ENCODE measurements at places on chromosomes 7 and 10. TPM values are rescaled to one million over a fixed set of nuclear protein-coding genes. Genes with fewer than 3 reads are reported as not detected.

FAM237B gene
- not detected for total RNA-seq

TMEM229A gene
- total RNA-seq, result not detected

NSUN6 gene
- 10.8 TPM for total RNA-seq

C10orf90 gene
- not detected for total RNA-seq

ERVW-1 gene
- not detected for total RNA-seq

NPY4R2 gene
- total RNA-seq, result not detected

SDK1 gene
- 0.51 TPM for total RNA-seq

HEPACAM2 gene
- 0.13 TPM for total RNA-seq

DNA sequence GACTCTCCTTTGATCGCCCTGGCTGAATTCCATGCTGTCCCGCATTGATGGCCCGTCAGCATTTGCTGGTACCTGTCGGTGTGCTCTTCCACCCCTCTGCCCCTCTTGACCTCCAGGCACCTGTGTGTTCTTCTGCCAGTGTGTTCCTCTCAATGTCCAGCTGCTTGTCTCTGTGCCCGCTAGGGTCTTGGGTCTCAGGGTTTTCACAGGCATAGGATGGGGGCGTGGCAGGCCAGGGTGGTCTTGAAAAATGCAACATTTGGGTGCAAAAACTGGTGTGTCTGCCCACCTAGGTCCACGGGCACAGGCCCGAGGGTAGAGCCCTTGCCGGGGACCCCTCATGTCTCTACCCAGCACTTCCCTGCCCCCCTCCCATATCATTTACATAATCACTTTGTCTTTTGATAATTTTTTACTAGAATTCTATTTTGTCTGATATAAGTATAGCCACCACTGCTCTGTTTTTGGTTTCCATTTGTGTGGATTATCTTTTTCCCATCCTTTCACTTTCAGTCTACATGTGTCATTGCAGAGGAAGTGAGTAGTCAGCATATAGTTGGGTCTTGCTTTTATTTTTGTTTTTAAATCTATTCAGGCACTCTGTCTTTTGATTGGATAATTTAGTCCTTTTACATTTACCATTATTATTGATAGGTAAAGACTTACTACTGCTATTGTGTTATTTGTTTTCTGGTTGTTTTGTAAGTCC lies 46.6 kb upstream of the ADRA2A start:
- DNase-seq, result no peak

DNA sequence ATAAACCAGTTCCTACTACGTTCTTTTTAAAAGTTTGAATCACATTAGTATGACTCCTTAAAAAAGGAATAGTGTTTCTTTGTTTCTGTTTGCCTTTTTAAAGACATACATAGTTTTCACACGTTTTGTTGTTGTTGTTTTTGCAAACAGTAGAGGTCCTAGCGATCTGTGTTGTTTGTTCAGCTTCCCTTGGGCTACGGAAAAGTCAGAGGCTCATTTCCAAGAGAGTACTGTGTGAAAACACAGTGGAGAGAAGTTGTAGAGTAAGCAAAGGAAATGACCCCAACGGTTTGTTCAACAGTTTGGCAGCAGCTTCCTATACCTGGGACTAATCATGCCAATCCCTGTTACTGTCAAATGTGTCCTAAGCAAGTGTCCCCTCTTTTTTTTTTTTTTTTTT lies 87.1 kb upstream of the STEAP1 start:
- no peak for DNase-seq

DNA sequence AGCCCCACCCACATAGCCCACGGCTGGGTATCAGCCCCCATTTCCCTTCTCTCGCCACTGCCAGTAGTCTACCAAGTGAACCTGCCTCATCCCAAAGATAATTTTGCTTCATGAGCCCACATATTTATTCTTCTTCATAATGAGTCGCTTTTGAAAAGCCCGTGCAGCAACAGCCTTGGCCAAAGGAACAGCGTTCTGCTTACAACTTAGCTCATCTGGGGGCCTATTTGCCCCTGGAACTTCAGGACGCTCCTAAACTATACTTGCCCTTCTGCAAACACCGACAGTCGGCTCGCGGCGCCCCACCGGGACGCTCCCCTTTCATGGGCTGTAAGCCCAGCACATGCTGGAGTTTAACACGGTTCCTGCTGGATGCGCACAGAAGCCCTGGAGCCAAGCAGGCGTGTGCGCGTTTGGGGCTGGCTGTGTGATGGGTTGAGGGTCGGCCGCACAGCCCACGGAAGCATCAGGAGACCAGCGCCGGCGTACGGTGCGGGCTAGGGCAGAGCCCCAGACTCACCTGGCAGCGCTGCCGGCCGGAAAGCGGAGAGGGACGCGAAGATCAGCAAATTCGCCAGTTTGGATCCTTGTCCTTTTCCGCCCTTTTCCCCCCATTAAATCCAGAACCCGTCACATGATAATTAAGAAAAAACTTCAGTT lies 370 bp downstream of the TMEM60 start:
- no peak for DNase-seq

- DNase-seq, result no peak
These were observed 6.6 kb downstream of the CPA5 start for GRCh38 chr7:130350945-130351790.

DNA sequence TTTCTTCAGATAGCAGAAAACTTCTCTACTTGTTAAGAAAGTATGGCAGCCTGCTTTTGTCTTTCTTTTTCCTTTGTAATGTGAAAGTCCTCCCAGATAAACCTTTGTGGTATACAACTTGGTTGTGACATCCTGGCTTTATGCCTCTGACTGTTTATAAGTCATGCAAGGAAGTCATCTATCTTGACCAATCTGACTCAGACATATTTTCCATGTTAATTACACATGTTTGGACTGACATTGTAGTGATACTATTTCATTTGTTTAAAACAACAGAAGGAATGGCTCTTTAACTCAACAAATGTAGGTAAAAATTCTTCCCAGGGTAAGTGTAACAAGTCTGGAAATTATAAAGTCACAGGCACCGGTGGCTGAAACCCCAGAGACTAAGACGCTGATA lies 341.6 kb upstream of the MEOX2 start:
- peak; percentile 76 for DNase-seq

GRCh38 chr10:11447586-11447985 lies 163.9 kb downstream of the USP6NL start:
- DNase-seq, result no peak

DNA sequence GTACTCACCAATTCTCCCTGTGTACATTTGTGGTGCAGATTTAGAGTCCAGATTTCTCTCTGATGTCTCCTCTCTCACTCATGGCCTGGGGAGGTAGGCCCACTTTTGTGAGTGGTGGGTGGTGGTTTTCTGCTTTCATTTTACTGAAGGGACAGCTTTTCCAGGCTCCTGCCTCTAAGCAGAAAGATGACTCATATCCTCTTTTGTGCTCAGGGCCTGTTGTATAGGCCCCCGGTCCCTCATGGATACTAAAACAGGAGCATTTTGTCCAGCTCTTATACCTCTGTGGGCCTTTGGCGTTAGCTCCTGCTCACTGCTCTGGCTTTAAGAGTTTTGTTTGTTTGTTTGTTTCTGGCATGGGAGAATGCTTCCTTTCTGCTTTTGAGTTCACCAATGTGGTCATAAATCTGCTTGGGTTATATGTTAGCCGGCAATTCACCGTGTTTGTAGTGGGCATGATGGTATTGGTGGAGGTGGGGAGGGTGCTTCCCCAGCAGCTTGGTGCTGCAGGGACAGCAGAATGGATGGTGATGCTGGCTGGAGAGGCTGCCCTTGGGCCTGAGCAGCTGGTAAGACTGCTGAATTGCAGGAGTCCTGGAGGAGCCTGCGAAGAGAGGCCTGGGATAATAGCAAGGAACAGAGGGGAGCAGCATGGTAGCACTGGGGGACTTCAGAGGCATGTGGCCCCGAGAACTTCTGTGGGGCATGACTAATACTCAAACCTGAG lies 468.7 kb downstream of the RPS24 start:
- DNase-seq, result no peak

- no peak for DNase-seq
These were observed 5.6 kb downstream of the PTN start for GRCh38 chr7:137337902-137338301.

GRCh38 chr7:139203992-139204391 lies 27.0 kb upstream of the UBN2 start:
- DNase-seq, result no peak

- DNase-seq, result peak; percentile 80
These were observed 252.4 kb downstream of the KLF6 start for GRCh38 chr10:3532644-3533043.

- peak; percentile 89 for DNase-seq
These were observed 291.9 kb downstream of the PARD3 start for GRCh38 chr10:34523017-34523767.

GRCh38 chr7:94222516-94222915 lies 172.2 kb upstream of the COL1A2 start:
- DNase-seq, result no peak

GRCh38 chr10:27719052-27719451 lies 26.6 kb downstream of the MKX start:
- DNase-seq, result no peak

GRCh38 chr10:5666008-5666840 lies at the start of gene ASB13:
ASB13 (minus strand) TSS chr10:5666595; CDS start chr10:5666551, 44 bp downstream.
- no peak for DNase-seq

GRCh38 chr10:122555442-122555841 lies 5.1 kb upstream of the DMBT1 start:
- no peak for DNase-seq

- DNase-seq, result no peak
These were observed 263.0 kb downstream of the BAMBI start for GRCh38 chr10:28940158-28940888.

DNA sequence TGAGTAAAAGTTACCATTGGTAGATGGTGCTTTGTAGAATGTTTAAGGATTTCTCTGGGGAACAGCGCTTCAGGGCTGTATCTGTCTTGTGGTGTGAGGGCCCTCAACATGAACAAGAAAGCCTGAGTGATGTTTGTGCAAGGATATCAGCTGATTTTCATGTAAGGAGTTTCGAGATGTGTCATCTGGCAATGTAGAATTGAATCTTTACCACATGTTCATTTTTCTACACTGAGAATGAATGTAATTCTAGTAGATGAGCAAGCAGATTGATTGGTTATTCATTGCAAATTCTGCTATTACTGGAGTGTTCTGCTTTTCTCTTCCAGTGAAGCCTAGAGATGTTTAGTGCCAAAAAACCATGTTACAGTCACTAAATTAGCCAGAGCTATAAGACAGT lies 87.7 kb downstream of the ST7 start:
- no peak for DNase-seq

DNA sequence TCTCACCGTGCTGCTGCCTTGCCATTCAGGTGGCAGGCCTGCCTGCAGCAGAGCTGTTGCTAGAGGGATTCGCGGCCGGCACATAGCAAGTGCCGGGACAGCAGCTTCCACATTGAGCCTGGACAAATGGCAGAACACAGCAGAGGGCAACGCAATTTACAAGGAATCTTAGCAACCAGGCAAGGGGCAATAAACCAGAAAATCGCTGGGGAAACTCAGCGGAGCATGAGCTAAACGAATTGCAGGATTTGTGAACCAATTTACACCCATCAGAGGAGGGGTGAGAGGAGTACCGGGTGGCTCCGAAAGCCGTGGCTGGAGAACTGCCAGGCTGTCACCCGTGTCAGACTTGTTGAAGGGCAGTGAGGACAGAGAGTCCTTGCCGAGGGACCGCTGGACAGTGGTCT lies 58.6 kb upstream of the LOXL4 start:
- no peak for DNase-seq

- peak; percentile 94 for DNase-seq
These were observed 4.9 kb downstream of the GCK start for GRCh38 chr7:44184206-44184872.

- peak; percentile 45 for DNase-seq
These were observed 9.6 kb downstream of the TRIM56 start for GRCh38 chr7:101094791-101095375.

DNA sequence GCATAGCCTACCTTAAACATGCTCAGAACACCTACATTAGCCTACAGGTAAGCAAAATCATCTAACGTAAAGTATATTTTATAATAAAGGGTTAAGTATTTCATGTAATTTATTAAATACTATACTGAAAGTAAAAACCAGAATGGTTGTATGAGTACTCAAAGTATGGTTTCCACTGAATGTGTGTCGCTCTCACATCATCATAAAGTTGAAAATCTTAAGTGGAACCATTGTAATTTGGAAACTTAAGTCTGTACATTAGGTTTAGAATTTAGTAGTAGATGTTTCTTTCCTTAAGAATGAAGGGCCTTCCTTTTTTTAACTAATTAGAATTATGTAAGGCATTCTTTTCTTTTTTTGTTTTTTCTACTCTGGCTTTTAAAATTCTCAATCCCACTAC lies 240.0 kb upstream of the AOAH start:
- DNase-seq, result no peak

DNA sequence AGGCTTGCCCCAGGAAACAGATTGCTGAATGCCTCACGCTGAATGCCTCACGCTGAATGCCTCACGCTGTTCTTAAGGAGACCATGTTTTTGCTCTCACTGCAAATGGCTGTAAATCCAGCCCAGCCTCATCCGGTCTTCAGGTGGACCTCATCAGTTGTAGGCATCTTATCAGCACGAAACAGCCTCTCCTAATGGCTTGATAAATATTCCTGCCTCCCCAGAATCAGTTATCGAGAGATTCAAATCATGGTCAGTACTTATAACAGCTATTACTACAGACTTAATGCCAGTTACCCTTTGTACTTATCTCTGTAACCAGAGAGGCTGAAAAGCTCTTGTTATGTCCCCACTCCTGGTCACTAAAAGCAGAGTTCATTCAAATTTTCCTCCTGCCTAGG lies 290.6 kb downstream of the FZD1 start:
- DNase-seq, result no peak

DNA sequence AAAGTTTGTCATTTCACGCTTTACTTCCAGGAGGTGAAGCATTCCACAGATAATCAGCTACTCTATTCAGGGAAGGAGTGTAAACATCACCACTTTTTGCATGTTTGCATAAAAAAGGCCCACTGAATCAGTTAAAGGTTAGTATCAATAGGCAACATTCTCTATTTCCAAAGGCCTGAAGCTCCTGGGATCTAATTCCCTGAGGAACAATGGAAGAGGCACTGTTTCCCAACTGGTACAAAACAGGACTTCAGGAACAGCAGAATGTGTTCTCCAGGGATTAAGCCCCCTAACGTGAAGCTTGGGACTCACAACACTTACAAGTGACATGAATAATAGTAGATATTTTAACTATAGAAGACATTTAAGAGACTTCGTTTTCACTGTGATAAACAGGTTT lies 6.1 kb downstream of the LRRN3 start:
- DNase-seq, result no peak

GRCh38 chr7:1702652-1703051 lies 32.6 kb downstream of the ELFN1 start:
- DNase-seq, result no peak

DNA sequence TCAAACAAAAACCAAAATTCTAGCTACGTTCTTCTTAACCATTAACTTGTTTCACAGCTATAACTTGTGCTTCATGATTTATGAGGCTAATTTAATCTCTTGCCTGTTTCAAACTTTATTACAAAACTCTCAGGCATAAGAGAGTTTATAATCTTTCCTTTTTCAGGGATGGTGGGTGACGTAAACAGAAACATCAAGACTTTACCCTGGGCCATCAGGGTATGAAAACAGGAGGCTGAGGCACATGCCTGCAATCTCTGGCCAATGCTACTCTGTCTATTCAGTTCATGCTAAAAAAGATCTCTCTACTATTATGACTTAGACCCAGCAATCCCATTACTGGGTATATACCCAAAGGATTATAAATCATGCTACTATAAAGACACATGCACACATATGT lies 55.9 kb upstream of the VWC2 start:
- DNase-seq, result no peak

GRCh38 chr10:3071405-3072198 lies 4.3 kb downstream of the PFKP start:
- peak; percentile 96 for DNase-seq

- peak; percentile 7 for DNase-seq
These were observed 217.7 kb upstream of the FZD1 start for GRCh38 chr7:91046322-91047089.

Measured in bronchial epithelial cell (primary cell).